ENCODE measurements at places on chromosomes 13 and 19. TPM values are rescaled to one million over a fixed set of nuclear protein-coding genes. Genes with fewer than 3 reads are reported as not detected.

ANGPTL8 gene
- 0.34 TPM for total RNA-seq

P2RY11 gene
- total RNA-seq = 5.2 TPM

SYT5 gene
- total RNA-seq = not detected

CAPS gene
- total RNA-seq = 2.2 TPM

ERF gene
- 32.4 TPM for total RNA-seq

CGB1 gene
- not detected for total RNA-seq

ZSCAN18 gene
- 94.7 TPM for total RNA-seq

KIR2DL1 gene
- total RNA-seq = 0.16 TPM

ZNF443 gene
- 2.7 TPM for total RNA-seq

GRCh38 chr13:40600149-40600751, 66.2 kb downstream of the FOXO1 start:
- no peak for DNase-seq

DNA sequence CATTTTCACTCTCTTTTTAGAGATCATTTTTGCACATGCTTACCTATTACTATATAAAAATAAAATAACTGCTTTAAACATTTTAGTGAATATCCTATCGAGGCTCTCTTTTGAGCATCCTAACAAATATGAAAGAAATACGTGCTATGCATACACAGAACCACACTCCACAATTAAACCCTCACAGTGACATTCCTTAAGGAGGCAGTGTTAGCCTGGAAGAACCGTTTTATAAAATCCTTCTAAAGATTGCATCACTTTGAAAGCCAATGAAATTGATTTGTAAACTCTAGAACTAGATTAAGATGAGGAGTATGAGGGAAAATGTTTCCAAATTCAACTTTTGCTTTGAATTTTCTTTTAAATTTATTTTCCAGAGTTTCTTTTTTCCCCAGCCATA, 11.1 kb upstream of the ENOX1 start:
- no peak for DNase-seq

DNA sequence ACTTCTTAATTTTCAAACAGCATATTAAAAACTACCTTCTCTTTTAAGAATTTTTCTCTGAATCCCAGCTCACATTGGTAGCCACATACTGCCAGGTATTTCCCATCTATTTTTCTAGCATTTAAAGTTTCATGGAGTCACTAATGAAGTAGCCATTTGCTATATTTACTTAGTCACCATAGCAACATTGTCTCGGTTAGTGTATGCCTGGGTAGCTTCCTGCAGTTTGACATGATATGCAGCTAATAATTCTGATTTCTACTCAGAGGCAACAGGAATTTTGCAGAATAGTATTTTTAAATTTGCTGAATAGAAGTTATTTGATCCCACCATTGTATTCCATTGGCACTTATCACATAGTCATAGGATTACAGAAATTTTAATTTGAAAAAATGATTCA, 30.9 kb upstream of the KCTD4 start:
- no peak for DNase-seq

- DNase-seq = no peak
Observed at GRCh38 chr13:31943591-31943990, 88.0 kb upstream of the FRY start.

DNA sequence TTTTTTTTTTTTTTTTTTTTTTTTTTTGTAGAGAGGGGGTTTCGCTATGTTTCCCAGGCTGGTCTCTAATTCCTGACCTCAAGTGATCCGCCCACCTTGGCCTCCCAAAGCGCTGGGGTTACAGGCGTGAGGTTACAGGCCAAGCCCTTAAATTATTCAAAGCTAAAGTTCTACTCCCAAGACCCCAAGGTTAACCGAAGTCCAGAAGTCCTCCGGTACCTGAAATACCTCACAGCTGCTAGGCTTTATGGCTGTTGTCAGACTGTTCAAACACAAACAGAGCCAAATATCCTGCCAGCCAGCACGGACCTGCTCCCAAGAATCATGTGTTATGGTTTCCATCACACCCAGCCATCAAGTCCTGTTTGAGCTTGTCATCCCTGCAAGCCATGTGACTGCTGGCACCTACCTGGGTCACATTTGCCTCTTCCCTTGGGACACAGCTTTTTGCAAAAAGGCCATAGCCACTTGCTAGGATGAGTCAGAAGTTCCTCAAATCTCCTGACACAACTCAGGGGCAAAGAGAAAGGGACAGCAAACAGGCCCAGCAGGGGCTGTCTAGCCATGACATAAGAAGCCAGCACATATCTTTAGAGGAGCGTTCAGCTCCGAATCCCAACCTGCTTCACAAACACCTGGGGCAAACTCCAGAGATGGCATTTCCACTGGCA, 129.9 kb downstream of the FOXO1 start:
- DNase-seq = no peak

GRCh38 chr13:29484236-29484635, 111.3 kb downstream of the SLC7A1 start:
- no peak for DNase-seq

GRCh38 chr13:104683789-104684188, 1617.6 kb upstream of the SLC10A2 start:
- DNase-seq = no peak

GRCh38 chr13:31049083-31049482, 112.6 kb downstream of the HSPH1 start:
- no peak for DNase-seq

GRCh38 chr13:38308736-38309135, 40.9 kb upstream of the UFM1 start:
- DNase-seq = no peak

DNA sequence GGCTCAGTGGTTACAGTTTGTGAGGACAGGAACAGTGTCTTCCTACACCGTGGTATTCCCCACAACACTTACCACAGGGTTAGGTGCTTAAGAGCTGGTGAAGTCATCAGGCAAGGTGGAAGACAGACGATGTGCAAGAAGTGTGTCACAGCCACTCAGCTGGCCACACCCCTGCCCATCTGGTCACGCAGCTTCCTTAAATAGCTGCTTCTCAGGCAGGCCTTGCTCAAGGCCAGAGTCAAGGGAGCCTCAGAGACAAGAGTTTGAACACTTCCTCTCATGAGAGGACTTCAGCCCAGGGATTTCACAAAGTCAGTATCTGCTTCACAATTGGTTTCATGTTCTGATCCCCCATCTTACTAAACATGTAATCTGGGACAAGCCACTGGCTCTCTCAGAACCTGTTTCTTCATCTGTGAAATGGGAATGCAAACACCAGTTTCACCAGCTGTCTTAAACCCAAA, 80.3 kb upstream of the FRY start:
- DNase-seq = peak; percentile 43

GRCh38 chr13:110638814-110639806, 23.8 kb downstream of the NAXD start:
- no peak for DNase-seq

GRCh38 chr13:50080911-50081678, 65.9 kb downstream of the KCNRG start:
- DNase-seq = peak; percentile 56

DNA sequence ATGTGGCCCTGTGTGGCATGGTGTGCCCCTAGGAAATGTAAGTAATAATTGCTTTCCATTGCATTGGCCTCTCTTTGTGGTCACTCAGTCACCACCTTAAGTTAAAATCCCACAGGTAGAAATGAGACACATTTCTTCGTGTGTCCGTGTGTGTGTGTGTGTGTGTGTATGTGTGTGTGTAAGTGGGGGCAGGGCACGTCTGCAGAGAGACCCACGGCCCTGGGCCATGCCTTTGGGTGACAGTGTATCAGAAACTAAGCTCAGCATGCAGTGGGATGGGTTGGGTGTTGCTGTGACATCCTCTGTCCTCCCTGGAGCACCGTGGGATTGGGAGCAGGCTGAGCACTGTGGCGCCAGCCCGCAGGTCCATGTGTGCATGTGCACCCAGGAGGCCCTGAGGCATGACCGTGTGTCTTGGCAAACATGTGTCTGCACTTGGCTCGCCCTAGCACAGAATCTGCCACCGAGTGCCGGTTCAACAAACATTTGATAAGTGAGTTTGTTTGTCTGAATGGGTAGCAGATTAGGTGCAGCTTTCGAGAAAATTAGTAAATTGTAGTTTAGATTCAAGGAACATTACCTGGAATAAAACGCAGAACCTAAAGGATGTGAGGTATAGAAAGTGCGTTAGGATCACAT, 91.8 kb downstream of the WTIP start:
- DNase-seq = no peak

GRCh38 chr13:63323441-63323840, 1907.8 kb upstream of the PCDH20 start:
- DNase-seq = no peak

DNA sequence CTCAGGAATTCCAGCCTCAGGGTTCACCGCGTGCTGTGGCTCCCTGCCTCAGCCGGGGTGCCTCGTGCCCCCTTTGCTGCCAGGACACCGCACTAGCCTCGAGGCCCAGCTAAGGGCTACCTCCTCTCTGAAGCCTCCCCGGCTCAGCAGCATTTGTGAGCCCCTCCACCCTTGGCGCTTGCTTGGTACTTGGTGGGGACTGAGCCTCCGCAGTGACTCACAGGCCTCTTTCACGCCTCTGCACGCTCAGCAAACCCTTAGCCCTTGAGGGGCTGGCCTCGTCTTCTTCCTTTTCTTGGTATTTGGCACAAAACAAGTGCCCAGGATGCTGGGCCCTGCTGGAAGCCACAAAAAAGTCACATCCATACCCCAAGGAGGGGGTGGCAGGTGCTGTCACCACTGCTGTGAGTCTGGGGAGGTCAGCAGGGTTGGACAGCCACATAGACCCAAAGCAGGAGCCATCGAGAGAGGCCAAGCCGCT, 85.4 kb upstream of the TM9SF2 start:
- no peak for DNase-seq

GRCh38 chr19:4140237-4140711, 13.2 kb upstream of the CREB3L3 start:
- no peak for DNase-seq

- no peak for DNase-seq
Observed at GRCh38 chr19:1217366-1217765, 11.8 kb downstream of the STK11 start.

- DNase-seq = no peak
Observed at GRCh38 chr13:96109125-96109524, 19.2 kb downstream of the HS6ST3 start.

DNA sequence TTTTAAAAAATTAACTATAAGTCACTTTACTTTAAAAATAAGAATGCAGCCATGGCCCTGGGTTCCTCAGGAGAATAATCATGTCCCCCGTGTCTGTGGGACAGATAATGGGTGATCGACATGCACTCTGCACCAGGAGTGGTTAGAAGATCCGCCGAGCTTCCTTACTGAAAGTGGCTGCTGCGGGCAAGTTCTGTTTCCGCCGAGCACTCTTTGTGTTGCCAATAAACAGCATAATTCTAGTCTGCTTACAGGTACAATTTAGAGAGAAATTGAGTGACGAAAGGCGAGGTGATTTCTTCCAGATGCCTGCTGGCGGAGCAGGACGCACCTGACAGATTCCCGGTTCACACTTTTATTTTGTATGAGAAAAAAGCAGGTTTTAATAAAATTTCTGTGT, 139.0 kb downstream of the SOX1 start:
- DNase-seq = no peak

- no peak for DNase-seq
Observed at GRCh38 chr19:12159773-12160414, 3.0 kb upstream of the ZNF136 start.

DNA sequence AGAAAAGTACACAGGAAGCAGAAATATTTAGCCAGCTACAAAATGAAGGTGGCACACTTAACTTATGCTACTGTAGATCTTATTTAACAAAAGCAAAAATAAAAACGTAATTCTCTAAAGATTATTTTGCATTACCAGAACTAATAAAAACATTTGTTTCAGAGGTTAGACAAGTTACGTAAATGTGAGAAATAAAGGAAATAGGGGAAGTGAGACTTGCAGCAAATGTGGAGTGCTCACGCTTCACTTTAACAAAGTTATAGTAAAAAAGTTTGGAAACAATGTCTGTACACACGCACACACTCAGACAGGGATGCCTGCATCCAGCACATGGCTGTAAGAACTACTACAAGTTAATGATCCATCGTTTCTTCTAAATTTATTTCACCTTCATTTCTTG, 83.7 kb downstream of the NALCN start:
- no peak for DNase-seq

Data from heart right ventricle (tissue), 16 donors.